ENCODE measurements at places on chromosomes 4 and X. TPM values are rescaled to one million over a fixed set of nuclear protein-coding genes. Genes with fewer than 3 reads are reported as not detected.

DNA sequence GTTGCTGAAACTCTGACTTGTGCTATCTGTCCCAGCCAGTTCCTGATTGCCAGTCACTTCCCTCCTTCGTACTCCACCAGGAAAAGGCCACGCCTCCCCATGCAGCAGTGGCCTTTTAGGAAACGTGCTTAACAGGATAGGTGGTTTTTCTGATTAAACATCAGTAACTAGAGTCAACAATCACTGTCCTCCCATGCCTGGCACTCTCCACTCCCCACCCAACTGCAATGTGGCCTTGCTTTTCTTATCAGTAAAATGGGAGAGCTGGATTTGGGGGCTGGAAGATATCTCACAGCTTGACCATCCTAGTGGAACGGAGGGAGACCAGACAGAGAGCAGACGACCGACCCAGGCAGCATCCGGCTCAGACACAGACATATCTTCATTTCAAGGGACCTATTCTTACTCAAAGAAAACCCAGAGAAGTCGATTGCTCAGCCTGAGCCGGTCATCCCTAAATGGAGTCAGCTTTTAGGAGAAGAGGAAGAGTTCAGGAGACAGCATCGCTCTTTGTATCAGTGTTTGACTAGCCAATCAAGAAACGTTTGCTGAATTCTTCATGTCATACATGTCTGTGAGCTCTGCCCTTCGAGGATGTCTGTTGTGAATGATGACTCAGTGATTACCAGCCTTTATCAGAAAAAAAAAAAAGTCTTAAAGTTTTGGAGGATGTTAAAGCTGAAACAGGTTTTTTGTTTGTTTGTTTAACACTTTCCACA lies 12.7 kb upstream of the UBA6 start:
- DNase-seq: no peak

DNA sequence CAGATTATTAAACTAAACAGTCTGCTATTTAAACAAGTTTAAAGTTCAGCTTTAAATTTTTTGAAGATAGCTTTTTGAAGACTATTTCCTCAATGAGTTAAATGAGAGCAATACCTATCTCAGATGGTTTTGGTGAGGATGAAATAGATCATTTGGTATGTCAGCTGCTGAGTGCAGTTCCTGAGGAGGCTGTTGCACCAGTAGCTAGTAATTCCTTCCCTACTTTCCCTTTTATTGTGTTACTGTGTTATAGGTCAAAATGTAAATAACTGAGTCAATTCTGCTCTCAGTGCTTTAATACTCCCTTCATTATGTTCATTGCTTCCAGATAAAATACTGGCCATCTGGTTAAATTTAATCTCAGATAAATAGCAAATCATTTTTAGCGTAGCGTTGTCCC lies 48.6 kb downstream of the BMPR1B start:
- DNase-seq: no peak

DNA sequence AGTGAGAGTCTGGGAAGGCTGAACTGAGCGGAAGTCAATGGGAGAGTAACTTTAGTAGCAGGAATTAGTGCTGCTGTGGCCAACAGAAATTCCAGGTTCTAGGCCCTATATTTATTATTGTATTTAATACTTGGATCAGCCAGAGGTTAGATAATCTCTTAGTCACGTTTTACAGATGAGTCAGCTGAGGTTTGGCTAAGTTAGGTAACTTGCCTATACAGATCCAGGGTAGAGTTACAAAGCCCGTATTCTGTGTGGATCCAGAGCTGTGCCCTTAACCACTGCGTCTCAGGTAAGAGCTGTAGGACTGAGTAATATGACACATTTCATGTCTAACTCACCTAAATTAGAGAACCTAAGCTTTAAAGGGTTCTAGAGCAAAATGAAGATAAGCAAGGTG lies 20.5 kb downstream of the PSMD10 start:
- peak; percentile 10 for DNase-seq

Gene REELD1
- total RNA-seq: not detected

Gene APLN
- 0.35 TPM for total RNA-seq

Gene FGFR3
- total RNA-seq: 34.3 TPM

Gene SRP72
- 78.0 TPM for total RNA-seq

DNA sequence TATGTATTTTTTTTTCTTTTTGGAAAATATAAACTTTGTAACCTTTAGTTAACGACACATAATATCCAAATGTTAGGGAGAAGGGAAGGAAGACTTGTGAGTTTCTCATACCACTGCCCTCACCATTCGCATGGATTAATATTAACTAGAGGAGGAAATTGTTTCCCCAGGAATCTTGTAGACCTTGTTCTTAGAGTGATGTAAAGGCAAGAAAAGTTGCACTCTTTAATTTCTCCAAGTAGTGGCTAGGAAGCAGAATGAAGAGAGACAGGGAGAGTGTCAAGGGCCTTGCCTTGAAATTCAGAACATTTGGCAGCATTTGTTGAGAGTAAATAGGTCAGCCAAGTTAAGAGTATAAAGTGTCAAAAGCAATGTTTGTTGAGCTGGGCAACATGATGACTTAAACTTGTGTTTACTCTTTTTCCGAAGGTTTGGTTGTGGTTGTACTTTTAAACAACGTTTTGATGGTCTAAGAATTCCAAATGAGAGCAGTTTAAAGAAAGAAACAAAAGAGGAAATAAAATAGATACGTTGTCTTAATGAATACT lies 105.7 kb downstream of the TENM3 start:
- DNase-seq: no peak

DNA sequence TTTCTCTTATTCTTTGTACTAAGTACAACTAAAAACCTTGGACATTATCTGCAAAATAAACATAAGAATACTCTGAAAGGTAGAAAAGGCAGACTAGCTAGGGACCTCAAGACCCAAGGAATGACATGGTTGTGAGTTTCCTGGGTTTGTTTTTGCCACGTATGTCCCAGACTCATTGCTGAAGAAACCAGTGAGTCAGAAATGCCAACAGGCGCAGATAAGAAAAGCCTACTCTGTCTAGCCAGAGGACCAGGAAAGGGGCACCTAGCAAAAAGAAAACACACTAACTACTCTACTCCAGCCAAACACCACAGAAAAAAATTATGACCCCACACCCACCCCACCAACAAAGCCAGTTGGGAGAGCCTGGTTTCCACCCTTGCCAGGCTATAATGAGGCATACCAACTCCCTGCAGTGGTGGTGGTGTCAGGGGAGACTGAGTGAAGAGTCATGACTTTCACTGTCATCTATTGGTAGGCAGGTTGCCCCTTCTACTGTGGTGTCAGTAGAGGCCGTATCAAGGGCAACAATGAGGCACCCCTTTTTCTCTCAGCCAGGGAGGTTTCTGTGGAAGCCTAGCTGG lies 10.9 kb downstream of the MTMR1 start:
- DNase-seq: peak; percentile 45

- peak; percentile 68 for DNase-seq
These were observed 45.8 kb downstream of the BCORL1 start for GRCh38 chrX:130028196-130028595.

Gene CXorf49
- total RNA-seq: 2.0 TPM

All from Calu3 (cell line).